Fibroblast of skin of right quadriceps (primary cell): ENCODE measurements at places on chromosomes 2 and 18.
A peak's percentile ranks its signal among the peaks of the same experiment; 100 is the strongest.

DNA sequence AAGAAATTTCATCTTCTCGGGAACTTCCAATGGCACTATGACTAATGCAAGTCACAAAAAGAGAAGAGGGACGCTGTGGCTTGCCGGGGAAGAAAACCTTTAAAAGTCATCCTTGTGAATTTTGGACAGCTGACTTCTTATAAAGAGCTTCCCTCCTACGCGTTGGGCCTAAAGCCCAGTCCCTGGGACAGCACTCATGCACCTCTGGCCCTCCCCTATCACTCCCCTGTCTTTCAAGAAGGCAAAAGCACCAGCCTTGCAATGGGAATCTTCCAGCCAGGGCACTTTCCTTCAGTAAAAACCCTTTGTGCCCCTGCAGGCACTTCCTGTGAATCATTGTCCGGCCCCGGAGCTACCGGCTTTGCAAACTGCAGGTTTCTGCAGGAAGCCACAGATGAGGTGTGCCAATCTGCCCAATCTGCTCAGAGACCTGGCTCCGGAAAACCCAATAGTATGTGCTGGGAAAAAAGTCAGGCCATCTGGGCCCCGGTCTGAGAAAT, 7.1 kb downstream of the MREG start:
- no peak for DNase-seq

- DNase-seq, result peak; percentile 43
Measured at GRCh38 chr2:97969081-97970067, 26.4 kb downstream of the TMEM131 start.

GRCh38 chr2:178163395-178163794, 30.9 kb upstream of the OSBPL6 start:
- DNase-seq, result no peak

- peak; percentile 32 for DNase-seq
Measured at GRCh38 chr2:65350651-65351056, 81.7 kb downstream of the SPRED2 start.

DNA sequence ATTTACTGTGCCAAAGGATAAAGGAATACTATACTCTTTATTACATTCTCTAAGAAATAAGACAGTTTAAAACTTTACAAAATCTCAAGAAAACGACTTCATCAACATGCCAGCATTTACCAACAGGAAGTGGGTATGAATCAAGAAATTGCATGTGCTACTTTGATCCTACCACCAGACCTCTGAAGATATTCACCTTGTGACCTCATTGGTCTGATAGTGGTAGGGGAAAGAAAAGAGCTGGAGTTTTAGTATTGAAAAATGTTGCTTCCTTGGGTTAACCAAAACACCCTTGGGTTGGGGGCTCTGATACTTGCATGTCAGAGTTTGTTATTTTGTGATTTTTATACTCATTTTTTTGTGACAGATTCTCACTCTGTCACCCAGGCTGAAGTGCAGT, 84.1 kb upstream of the LPIN2 start:
- DNase-seq, result no peak

- peak; percentile 42 for DNase-seq
Measured at GRCh38 chr2:159797543-159798375, at the start of gene CD302. Gene CD302, minus strand, starts transcription at chr2:159798208. Its CDS starts 10 bp downstream, at chr2:159798198.

DNA sequence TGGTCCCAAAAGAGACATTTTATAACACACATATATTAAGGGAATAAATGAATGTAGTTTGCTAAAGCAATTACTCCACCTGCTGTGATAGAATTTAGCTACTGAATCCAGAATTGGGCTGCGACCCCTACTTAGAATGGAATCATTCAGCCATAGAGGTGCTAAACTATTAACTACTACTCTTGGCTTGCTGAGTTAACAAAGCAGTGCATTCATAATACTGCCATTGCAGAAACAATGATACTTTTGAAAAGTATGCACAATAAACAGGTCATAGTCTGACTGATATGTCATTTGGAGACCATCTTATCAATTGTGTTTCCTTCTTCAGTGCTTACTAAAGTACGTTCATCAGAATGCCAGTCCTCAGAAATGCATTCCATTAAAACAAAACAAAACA, 273.6 kb downstream of the PIEZO2 start:
- DNase-seq, result no peak

DNA sequence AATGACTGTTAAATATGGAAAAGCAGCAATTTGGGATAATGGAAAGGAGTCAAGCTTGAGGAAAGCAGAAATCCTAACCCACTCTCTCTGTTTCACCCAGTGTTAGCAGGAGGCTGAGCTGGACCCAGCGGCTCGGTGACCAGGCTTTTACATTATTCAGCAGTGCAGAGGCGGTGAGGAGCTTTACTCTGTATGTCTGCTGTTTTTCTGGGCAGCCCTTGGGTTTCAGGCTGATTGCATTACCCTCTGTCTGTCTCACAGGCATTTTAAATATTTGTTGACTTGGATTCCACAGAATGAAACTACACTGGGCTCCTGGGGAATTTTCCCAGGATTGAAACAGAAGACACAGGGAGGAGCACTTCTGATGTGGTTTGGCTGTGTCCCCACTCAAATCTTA, 368.0 kb downstream of the GALR1 start:
- no peak for DNase-seq

DNA sequence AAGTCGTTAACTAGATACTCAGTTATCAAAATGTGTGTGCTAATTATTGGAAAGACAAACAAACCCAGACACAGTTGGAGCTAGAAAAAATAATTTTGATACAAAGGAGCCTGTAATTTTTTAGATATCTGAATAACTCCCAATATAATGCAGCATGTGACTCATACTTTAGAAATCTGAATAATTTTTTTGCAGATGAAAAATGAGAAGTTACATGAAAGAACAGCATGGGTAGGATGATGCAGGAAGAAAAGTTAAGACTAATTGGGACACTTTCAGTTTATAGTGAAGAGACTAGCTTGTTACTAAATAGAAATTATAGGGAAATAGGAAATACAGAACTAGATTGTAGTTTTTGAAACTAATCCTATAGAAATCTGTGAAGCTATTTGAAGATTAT, 945.8 kb downstream of the CBLN2 start:
- DNase-seq, result peak; percentile 8

- DNase-seq, result no peak
Measured at GRCh38 chr2:148716378-148716920, 71.9 kb downstream of the EPC2 start.

- DNase-seq, result peak; percentile 74
Measured at GRCh38 chr2:215530191-215530968, 94.5 kb upstream of the FN1 start.

- no peak for DNase-seq
Measured at GRCh38 chr2:136207665-136208064, 89.7 kb upstream of the CXCR4 start.

GRCh38 chr2:237141571-237142051, 55.9 kb downstream of the COPS8 start:
- DNase-seq, result peak; percentile 80

- no peak for DNase-seq
Measured at GRCh38 chr2:147017951-147018645, 826.7 kb upstream of the ACVR2A start.

GRCh38 chr18:42948831-42949230, 166.7 kb downstream of the RIT2 start:
- no peak for DNase-seq

DNA sequence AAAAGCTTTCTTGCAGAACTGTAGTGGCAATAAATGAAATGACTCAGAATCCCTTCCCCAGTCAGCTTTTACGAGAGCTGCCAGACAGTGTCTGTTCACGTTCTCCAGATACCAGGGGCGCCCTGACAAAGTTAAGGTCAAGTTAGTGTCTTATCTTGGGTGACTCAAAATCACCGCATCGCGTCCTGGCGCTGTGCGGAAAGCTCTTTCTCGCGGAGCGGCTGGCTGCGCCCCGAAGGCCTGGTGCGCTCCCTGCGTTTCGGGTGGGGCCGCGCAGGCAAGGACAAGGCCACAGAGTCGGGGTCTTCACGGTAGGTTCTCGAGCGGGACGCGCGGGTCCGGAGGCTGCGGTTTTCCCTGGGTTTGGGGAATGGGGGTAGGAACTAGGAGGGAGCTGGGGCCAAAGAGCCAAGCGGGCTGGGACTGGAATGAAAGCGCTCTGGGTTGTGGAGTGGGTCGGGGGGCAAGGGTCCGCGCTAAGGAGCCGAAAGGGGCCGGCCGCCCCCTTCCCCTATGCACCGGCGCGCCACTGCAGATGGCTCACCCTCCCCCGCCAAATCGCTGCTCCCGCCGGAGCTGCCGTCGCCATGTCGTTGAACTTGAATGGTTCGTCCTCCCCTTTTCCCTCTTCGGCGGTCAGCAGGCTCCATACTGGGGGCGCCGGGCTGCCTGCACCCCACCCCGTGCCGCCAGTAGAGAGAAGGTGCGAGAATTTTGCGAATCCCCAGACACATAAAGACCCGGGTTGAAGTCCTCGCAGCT, 2.6 kb upstream of the HOXD11 start:
- DNase-seq, result peak; percentile 83

DNA sequence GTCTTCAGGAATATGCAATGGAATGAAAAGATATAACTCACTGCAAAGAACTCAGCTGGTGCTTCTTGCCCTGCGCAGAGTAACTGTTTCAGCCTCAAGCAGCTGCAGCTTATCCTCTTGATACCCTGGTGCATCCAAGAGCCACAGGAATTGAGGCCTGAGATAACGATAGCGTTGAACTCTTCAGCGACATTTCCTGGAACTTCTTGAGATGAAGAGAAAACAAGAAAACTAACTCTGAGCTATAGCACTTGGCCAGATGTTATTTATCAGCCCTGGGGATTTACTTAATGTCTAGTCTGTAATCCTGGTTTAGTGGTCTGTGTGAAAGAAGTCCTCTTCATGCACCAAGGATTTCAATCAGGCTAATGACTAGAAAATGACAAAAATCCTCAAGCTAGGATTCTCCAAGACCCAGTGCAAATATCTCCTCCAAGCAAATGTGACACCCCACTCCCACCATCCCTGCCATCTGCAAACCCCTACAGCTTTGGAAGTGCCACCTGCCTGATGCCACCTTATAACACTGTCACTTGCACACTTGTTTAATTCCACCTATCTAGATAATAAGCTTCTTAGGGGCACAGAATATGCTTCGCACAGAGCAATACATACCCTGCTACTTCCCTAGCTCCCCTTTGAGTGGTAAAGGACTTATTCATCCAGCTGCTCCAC, 40.6 kb downstream of the EHD3 start:
- DNase-seq, result no peak

DNA sequence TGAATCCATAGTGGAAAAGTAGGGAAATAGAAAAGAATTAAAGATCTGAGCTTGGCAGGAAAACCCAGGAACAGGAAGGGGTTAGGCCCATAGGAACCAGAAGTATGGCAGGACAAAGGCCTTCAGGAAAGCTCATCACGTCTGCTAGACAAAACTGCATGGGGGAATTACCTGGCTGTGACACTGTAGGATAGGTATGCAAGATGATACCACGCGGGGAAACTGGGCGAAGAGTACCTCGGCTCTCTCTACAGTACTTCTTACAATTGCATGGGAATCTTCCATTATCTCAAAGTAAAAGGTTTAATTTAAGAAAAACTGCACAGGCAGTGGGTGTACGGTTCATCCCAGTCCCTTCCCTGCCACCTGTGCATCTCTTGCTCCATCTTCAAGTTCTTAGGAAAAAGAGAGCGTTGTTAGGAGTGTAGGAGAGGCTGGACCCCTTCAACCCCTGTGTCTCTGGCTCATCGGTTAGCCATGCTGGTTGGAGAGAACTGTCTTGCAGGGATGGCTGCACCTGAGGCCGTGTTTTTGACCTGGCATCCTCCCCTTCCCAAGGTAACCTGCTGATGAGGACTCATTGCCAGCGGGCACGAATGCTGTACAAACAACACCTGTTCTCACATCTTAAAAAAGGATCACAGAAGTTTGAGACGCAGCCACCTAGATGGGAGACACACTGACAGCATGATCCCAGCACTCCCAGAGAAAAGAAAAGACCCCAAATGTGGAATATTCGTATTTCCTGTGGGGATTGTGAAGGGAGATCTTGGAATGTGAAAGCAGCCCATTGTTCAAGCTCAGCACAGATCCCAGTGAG, 120.5 kb upstream of the COPS8 start:
- no peak for DNase-seq

DNA sequence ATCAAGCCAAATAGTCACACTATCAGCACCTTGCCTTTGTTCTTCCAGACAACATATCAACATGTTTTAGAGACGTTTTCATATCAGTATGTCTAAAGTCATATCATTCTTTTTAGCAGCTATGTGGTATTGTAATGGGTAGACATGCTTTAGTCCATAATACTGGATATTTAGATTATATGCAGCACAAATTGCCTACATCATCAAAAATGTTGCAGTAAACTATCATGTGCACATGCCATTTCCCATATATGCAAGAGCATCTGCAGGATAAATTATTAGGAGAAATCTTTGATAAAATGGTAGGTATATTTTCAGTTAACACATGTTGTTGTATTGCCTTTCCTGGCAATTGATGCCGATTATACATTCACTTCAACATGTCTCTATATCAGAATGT, 636.5 kb downstream of the XIRP2 start:
- no peak for DNase-seq
